ENCODE measurements at places on chromosomes 11 and 22.

DNA sequence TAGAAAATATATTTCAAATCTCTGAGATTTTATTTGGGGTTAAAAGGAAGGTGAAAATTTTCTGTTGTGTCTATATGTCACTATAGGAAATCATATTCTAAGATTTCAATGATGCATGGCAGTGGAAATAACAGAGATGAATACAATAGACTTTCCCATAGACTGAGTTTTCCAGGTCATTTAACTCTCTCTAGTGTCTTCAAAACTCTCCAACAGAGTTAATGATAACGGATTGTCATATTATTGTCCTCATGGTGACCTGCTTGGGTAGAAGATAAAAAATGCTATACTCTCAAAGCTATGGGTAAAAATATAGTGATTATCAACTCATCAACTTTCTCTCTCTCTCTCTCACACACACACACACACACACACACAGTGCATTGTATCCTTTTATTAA is 312.9 kb downstream of the CNTN5 start:
- no peak for DNase-seq

- DNase-seq = peak; percentile 58
Measured at GRCh38 chr11:67372993-67373647, at the start of gene CLCF1. TSS of gene CLCF1 (minus strand) at chr11:67373598. CDS start at chr11:67373539, 59 bp downstream.

- peak; percentile 31 for DNase-seq
Measured at GRCh38 chr11:8022876-8023275, 35.7 kb downstream of the EIF3F start.

GRCh38 chr11:6440906-6441358 is at the start of gene HPX:
TSS of gene HPX (minus strand) at chr11:6440987. CDS start at chr11:6440963, 24 bp downstream.
- no peak for DNase-seq

DNA sequence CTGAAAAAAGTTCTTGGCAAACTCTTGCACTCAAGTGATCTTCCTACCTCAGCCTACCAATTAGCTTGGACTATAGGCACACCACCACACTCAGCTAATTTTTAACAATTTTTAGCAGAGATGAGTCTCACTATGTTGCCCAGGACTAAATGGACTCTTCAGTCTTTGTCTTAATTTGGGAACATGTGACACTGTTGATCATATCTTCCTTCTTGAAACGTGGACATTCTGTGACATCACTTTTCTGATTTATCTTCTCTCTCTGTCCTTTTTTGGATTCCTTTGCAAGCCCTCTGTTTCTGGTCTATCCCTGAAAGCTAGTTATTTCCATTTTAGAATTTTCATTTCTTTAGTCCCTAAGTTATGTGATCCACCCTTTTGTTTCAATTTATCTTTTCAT is 42.0 kb downstream of the RSF1 start:
- no peak for DNase-seq

- peak; percentile 91 for DNase-seq
Measured at GRCh38 chr11:123590296-123590912, 64.0 kb downstream of the SCN3B start.

DNA sequence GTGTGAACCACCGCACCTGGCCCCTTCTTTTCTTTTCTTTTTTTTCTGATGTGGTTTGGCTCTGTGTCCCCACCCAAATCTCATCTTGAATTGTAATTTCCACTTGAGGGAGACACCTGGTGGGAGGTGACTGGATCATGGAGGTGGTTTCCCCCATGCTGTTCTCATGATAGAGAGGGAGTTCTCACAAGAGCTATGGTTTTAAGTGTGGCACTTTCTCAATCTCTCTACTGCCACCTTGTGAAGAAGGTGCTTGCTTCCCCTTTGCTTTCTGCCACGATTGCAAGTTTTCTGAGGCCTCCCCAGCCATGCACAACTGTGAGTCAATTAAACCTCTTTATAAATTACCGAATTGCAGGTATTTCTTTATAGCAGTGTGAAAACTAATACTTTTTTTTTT is 4.9 kb upstream of the TCN2 start:
- DNase-seq = no peak

DNA sequence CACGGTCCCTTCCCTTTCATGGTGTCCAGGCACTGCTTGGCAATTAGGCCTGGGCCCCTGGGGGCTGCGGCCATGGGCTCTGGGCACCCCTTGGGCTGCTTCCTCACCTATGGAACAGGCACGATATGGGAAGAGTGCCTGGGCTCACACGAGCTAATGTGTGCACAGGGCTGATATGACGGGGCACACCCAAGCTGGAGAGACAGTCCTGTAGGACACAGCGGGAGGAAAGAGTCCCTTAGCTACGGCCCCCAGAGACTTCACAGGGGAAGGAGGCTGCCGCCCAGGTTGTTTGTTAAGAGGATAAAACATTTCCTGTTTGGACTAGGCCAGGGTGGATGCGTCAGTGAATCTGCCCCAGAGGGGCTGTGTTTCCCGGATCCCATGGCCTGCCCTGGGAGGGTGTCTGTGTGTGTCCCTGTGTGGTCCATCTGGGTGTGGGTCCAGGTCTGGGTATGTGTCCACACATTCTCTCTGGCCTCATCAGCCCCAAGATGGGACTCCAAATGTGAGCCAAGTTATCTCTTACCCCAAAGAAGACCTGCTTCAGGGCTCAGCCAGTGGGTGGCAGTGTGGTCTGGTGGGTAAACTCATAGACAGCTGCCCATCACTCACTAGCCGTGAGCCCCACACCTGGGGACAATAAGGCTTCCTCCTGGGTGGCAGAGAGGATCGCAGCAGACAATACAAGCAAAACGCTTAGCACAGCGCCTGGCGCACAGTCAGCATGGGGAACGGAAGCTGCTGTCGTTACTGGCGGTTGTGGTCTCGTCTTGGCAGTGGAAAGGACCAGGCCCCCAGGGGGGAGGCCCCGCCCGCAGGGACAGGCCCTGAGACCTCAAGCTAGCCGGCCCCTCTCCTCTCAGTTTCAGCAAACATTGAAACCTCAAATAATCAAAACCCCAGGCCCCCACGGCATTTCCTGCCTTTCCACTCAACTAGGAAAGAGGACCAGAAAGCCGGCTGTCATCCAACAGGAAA is 3.2 kb upstream of the EMID1 start:
- DNase-seq = peak; percentile 56

GRCh38 chr11:130391711-130392110 is 36.7 kb downstream of the ADAMTS8 start:
- no peak for DNase-seq

DNA sequence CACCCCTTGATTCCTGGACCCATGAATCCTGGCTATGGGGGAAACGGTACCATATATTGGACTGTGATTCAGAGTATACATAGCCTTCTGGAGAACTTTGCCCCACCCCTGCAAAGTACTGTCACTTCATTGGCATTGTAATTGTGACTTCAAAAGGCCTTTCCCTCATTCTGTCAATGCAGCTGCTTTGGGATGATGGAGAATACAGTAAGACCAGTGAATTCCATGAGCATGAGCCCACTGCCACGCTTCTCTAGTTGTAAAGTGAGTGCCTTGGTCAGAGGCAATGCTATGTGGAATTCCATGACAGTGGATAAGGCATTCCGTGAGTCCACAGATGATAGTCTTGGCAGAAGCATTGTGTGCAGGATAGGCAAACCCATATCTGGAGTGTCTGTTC is 25.7 kb upstream of the MSANTD2 start:
- DNase-seq = no peak

GRCh38 chr11:68934666-68935065 is 31.0 kb downstream of the IGHMBP2 start:
- no peak for DNase-seq

DNA sequence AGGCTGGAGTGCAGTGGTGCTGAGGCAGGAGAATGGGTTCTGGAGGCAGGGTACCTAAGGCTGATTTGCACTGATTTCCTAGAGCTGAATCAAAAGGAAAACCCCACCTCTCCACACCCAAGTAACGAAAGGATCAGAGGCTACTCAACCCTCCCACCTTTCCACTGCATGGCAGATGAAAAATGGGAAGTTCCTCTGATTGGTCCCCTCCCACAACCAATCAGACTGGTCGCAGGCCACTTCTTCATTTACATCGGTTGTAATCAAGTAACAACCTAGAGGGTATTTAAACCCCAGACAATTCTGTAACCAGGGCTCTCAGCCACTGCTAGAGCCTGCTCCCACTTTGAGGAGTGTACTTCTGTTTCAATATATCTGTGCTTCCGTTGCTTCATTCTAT is 18.6 kb upstream of the PARVB start:
- DNase-seq = no peak

- no peak for DNase-seq
Measured at GRCh38 chr11:114311946-114312345, 15.7 kb downstream of the NNMT start.

GRCh38 chr11:118281284-118281683 is 17.2 kb upstream of the MPZL2 start:
- DNase-seq = no peak

- DNase-seq = no peak
Measured at GRCh38 chr11:86219311-86220193, 25.0 kb upstream of the EED start.

DNA sequence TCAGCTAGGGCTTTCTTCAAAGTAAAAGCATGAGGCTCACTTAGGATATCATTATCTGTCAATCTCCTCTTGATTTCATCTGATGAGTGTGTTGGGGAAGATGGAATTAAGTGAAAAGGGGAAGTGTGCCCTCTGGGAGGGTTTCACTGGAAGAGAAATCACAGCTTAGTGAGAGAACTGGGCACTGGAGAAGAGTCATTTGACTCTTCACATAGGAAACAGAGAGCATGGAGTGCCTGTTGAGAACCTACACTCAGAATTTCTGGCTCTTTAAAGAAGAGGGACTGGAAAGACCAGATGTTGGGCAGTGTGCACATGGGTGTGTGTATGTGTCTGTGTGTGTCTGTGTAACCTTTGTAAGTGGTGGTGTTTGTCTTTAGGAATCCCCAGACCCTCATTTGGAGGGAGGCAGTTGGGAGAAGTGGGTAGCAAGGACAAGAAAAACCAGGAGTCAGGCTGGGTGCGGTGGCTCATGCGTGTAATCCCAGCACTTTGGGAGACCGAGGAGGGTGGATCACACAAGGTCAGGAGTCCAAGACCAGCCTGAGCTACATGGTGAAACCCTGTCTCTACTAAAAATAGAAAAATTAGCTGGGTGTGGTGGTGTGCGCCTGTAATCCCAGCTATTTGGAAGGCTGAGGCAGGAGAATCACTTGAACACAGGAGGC is 10.0 kb downstream of the STX3 start:
- DNase-seq = no peak

GRCh38 chr11:58286249-58286648 is 18.2 kb upstream of the OR10W1 start:
- DNase-seq = peak; percentile 18

DNA sequence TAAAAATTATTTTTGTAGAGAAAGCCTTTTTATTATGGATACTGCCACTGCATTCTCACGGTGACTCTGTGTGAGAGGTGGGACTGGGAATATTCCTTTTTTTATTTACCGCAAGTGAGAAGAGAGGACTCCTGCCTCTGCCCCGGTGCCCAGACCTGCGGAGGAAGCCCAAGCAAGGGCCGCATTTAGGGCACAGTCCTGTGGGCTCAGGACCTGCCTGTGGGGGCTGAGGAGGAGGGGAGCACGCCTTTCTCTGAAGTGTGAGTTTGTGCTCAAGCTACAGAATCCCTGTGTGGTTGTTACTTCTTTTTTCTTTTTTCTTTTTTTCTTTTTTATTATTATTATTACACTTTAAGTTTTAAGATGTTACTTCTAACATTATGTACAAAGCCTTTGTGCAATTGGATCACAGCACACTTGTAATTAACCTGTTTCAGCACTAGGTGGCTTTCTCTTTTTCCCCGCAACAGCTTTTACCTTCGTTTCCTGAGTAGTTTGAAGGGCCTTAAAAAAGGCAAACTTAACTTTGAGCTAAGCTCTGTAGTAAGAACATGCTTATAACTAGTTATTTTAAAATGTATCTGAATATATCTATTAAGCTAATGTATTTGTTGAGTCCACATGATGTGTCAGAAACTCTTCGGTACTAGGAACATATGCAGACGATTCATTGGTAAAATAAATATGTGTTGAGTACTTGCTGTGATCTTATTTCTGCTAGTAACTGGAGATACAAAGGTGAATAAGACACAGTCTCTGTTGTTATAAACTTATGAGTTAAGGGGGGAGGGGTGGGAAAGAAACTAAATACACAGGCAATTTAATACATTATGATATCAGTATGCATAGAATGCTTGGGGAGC is 18.3 kb downstream of the AMOTL1 start:
- no peak for DNase-seq

DNA sequence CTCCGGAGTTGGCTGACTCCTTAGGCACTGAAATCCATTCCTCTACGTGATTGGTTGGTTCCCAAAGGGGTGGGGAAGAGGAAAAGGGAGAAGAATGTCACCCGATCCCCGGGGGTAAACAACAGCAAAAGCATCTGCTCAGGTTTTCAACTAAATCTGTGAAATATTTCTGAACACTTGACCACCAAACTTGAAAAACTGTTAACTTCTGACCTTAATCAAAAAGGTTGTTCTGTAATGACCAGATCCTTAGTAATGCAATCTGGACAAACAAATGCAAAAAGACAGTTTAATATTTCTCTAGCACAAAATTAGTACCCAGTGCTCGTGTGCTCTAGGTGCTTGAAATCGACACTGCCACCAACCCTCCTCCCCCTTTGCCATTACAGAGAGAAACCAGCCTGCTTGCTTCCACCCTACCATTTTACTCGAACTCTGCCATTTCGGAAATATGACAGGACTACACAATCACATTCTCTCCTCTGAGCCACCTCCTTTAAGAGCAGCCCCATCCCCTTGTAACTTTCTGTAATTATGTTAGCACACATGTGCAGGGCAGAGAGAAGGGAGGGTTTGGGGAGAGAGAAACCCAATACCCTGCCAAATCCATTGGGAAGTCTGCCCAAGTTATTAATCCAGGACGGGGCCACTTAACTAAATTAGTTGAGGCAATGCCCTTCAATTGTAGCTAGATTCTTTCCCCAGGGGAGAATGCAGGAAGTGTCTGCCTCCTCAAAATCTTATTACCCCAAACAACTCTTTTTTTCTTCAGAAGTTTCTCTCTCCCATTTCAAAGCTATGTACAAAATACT is 113.8 kb downstream of the RBFOX2 start:
- DNase-seq = peak; percentile 89

GRCh38 chr11:109298865-109299264 is 123.1 kb upstream of the C11orf87 start:
- peak; percentile 6 for DNase-seq

DNA sequence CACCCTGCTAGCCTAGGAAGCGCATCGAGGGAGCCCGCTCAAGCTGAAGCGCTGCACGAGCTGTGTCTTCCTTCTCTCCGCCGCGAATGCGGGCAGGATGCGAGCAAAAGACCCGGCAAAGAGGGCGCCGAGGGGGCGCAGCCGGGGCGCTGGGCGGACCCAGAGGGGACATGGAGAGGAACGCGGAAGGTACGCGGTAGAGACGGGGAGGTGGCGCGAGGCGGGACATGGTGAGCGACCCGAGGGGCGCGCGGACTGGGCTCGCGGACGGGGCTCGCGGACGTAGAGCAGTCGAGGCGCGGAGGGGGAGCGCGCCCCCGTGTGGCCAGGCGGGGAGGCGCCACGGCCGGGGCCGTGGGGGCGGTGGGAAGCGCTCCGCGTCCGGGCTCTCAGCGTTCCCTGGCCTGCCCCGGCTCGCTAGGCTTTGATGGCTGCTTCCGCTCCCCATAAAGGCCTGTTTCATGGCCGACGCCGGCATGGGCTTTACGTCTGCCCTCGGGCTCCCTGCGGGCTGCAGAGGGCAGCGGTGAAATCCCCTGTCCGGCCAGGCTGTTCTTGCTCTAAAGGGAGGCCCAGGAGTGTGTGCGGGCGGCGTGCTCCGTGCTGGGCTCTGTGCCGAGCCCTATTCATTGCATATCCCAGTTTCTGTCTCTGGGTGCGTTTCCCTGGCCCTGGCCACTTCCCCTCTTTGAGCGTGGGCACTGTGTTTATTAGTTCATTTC is 31.2 kb upstream of the TRIM29 start:
- peak; percentile 84 for DNase-seq

GRCh38 chr11:104151404-104152204 is 12.3 kb downstream of the PDGFD start:
- peak; percentile 10 for DNase-seq

- no peak for DNase-seq
Measured at GRCh38 chr22:17958166-17958565, 66.2 kb downstream of the MICAL3 start.

All from AG08395 (cell line).